Activated gamma-delta T cell treated with Interleukin-2 at 50 U/mL for 16 hours (primary cell): ENCODE measurements at places on chromosomes 11 and 22.

DNA sequence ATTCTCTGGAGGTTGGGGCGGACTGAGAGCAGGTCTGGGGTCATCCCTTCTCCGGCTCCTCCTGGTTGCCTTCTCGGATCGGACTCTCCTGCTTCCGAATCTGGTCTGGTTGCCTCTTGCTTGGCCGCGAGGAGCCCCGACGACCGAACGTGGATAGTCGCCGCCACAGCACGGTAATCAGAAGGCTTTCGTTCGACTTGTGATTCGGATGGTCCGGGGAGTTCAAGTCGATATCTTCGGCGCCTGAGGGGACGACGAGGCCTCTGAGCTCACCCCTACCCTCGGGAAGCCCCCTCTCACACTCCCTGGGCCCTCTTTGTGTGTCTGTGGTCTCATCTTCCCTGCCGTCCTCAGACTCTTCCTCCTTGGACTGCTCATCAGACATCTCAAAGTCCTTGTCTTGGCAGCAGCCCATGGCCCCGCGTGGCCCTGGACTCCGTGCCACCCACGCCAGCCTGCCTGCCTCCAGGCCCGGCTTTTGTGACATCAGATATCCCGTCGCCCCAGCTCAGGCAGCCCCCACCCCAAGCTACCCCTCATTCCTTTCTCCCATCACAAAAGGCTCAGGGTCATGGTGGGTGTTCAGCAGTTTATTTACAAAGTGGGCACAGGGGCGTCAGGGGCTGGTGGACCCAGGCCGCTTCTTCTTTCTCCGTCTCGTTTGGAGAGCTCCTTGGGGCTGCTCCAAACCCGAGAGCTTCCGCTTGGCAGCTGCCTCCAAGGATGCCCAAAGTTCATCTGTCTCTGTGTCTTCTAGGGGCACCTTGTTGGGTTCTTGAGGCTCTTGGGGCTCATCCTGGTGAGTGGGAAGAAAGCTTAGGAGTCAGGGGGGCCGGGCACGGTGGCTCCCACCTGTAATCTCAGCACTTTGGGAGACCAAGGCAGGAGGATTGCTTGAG is at the start of gene TEX54:
TSS of gene TEX54 (minus strand) at position 506 of the 899 bp plus-strand sequence.
- no peak for DNase-seq

GRCh38 chr11:1344056-1344635 is 34.7 kb upstream of the TOLLIP start:
- no peak for DNase-seq

DNA sequence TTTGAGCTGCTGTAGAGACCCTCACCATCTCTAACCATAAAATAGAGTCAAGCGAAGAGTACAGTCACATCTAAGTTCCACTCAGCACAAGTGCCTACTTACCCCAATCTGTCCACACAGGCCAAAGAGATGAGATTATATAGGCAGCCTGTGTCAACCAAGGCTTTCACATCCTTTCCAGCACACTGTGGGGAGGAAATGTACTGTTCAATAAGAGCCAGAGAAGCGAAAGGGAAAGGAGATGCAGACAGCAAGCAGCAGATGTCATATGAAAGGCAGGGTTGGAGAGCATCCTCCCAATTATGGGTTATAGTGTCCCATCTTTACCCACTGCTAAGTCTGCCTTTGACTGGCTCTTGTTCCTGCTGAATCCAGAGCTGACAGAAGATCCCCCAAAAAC is 16.4 kb downstream of the NRIP3 start:
- DNase-seq, result no peak

DNA sequence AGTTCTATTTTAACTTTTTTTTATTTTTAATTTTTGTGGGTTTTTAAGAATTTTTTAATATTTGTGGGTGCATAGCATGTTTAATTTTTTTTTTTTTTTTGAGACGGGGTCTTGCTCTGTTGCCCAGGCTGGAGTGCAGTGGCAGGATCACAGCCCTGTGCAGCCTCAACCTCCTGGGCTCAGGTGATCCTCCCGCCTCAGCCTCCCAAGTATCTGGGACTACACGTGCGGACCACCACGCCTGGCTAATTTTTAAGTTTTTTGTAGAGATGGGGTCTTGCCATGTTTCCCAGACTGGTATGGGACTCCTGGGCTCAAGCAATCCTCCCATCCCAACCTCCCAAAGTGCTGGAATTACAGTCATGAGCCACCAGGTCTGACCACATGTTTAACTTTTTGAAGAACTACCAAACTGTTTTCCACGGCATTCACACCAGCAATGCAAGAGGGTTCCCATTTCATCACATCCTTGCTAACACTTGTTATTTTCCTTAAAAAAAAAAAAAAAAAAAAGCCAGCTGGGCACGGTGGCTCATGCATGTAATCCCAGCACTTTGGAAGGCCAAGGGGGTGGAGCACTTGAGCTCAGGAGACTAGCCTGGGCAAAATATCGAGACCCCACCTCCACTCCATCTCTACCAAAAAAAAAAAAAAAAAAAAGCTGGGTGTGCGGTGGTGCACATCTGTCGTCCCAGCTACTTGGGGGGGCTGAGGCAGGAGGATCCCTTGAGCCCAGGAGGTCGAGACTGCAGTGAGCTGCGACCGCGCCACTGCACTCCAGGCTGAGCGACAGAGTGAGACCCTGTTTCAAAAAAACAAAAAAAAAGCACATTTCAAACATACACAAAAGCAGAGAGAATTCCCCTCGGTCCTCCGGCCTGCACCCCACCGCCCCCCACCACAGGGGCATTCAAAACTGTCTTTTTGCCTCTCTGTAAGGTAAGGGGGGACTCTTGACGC is 16.7 kb upstream of the TXNRD2 start:
- DNase-seq, result no peak

DNA sequence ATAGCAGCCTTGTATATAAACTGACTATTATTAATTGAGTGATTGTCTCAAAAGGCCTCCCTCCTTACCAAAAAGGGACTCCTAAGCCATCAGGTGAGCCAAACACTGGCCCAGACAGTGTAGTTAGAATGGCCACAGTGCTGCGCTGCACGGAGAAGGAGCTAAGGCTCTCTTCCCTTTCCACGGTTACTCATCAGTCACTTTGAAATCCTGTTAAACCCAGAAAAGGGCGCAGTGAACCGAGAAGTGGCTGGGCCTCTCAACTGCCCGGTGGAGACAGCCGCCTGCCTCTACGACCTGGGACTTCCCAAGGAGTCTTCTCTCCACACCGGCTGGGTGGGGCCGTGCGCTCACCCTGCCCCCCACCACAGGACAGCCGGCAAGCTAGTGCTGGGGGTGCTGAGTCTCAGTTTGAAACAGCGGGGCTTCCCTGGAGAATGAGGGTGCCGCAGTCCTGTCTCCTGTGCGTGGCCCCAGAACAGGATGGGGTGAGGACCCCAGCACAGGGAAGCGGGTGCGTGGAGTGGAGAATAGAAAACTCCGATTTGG is 1.3 kb downstream of the MYH9 start:
- no peak for DNase-seq
